ENCODE measurements at places on chromosomes 12 and 14.
A peak's percentile ranks its signal among the peaks of the same experiment; 100 is the strongest.

- DNase-seq, result no peak
Measured at GRCh38 chr12:26555139-26555538, 277.9 kb downstream of the ITPR2 start.

- peak; percentile 71 for DNase-seq
Measured at GRCh38 chr12:55019784-55020183, at the start of gene NEUROD4. NEUROD4 (plus strand) TSS chr12:55019974; CDS start chr12:55026440, 6,466 bp downstream.

DNA sequence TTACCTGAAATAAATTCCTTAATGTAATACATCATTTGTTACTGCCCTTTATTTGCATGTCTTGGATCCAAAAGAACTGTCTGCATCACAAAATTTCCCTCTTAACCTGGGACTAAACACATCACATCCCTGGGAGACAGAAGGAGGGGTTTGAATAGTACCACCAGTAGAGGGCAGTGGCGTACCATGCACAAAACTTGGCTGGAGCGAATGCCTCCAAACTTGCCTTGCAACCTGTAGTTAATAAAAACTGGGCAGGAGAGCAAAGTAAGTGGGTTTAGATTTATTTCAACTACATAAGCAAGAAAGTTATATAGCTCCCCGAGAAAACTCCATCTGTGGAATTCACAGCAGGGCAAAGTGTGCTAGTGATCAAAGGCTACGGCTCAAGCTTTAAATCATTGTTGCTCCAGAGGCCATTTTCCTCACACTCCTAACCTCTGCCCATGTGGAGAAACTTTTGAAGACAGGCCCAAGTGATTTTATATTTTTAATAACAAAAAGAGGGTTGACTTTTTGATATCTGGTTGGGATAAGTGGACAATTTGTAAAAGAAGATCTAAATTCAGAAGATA, 1176.7 kb upstream of the SEL1L start:
- peak; percentile 49 for DNase-seq

DNA sequence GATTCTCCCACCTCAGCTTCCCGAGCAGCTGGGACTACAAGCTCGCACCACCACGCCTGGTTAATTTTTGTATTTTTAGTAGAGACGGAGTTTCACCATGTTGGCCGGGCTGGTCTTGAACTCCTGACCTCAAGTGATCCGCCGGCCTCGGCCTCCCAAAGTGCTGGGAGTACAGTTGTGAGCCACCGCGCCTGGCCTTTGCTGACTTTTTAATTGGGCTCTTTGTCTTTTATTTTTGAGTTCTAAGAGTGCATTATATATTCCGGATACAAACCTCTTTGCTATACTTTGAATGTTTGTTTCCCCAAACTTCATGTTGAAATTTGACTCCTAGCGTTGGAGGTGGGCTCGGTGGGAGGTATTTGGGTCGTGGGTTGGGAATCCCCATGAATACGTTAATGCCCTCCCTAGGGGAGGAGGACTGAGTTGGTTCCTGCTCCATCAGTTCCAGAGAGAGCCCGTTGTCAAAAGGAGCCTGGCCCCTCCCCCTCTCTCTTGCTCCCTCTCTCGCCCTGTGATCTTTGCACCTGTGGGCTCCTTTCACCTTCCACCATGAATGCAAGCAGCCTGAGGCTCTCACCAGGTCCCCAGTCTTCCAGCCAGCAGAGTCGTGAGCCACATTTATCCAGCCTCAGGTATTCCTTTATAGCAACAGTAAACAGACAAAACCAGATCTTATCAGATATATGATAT, 103.2 kb upstream of the EVL start:
- no peak for DNase-seq

GRCh38 chr14:61836184-61836583, 74.0 kb downstream of the SNAPC1 start:
- DNase-seq, result no peak

GRCh38 chr12:103028881-103029639, 71.6 kb downstream of the ASCL1 start:
- no peak for DNase-seq

DNA sequence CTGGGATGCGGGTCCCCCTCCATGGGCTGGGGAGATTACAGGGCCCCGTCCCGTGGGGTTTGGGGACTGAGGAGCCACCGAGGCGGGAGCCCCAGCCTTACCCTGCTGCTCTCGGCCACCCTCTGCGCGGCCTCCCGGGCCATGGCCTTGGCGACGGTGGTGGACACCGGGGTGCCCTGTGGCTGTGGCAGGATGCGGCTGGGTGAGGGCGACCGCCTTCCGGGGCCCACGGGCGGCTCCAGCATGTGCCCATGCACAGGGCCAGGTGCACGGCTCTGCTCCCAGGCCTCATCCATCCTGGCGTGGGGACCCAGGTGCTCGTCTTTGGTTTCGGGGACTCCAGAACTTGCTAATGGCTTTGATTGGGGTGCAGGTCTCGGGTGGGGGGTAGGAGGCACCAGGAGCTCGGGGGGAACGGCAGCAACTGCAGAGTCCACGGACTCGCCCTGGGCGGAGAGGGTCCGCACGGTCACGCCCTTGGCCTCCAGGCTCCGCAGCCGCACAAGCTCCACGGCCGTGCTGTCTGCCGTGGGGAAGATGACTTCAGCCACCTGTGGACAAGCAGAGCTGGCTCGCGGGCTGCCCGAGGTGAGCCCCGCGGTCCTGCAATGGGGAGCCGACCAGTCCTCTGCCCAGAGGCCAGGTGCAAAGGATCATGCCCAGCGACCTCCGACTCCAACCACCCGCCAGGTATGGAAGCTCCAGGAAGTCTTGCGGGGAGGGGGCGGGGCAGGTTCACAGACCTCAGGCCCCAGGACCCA, 99.2 kb downstream of the PIWIL1 start:
- DNase-seq, result no peak

- peak; percentile 94 for DNase-seq
Measured at GRCh38 chr14:103057372-103058163, at the start of gene CDC42BPB. CDC42BPB (minus strand) TSS chr14:103057549; CDS start chr14:103057173, 376 bp downstream.

DNA sequence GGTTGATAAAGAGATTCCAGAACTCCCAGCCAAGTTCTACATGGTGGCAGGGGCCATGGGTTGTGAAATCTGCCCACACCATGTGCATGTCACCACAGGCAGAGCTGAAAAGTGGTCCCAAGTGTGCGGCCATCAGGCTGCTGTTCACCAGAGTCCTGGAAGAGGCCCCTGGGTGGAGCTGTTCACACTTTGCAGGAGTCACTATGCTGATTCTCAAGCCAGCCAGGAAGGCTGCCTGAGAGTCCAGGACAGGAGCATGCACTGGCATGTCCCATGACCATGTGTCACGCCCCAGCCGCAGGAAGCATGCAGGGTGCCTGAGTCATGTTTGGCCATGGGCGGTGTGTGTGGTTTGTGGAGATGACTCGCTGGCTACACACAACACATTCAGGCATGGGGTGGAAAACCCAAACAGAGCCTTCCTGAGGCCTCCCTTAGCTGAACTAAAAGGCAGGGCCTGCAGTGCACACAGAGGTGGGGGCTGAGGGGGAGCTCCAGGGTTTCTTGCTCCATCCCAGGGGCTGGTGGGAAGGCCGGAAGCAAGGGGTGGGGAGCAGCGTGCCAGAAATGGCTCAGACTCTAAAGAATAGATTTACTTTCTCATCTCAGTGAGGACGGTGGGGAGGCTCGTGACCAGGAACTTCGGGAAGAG, 19.4 kb downstream of the ABCB9 start:
- peak; percentile 34 for DNase-seq

DNA sequence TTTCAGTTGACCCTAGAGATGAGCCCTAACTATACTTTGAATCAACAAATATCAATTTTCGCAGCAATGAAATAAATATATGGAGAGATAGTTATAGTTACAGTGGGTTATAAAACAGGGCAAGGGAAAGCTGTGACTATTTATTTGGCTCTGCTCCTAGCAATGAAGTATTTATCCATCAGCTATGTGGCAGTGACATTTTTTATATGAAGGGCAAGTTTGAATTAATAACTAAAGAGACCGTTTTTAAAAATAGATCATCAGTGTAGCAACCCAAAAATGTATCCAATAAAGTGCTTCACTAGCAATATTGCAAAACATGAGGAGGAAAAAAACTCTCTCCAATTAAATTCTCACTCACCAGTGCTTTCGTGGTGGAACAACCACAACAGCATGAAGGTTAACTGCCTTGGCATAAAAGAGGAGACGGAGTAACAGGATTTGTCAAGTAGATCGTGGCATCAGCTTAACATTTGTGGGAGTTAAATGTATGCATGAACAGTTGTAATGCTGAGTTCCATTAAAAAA, 58.1 kb upstream of the NUDT4 start:
- DNase-seq, result no peak

DNA sequence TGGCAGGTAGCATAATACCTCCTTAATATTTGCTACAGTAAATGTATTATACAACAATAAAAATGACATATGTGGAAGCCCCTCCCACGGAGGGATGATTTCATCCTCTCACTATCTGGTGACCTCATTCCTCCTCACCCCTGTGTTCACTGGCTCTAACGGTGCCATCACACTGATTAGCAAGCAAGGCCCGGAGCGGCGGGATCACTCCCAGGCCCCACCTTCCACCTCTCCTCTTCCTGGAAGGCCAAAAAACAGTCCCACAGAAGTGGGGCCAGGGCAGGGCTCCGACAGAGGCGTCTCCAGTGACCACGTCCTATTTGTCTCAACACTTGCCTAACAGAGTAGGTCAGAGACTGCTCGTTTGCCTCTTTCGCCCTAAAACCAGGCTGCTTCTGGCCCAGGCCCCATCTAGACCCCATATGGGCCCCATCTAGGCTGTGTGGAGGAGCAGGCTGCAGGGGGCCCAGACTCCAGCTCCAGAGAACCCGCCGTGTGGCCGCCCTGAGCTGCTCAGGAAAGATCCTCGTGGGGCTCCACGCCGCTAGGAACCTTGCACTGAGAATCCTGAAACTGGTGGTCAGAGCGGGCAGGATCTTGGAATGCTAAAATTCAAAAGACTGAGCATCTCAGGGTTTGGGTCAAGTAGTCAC, 3.7 kb downstream of the SELPLG start:
- DNase-seq, result peak; percentile 36

- DNase-seq, result no peak
Measured at GRCh38 chr12:105672121-105672975, 341.9 kb downstream of the C12orf75 start.

DNA sequence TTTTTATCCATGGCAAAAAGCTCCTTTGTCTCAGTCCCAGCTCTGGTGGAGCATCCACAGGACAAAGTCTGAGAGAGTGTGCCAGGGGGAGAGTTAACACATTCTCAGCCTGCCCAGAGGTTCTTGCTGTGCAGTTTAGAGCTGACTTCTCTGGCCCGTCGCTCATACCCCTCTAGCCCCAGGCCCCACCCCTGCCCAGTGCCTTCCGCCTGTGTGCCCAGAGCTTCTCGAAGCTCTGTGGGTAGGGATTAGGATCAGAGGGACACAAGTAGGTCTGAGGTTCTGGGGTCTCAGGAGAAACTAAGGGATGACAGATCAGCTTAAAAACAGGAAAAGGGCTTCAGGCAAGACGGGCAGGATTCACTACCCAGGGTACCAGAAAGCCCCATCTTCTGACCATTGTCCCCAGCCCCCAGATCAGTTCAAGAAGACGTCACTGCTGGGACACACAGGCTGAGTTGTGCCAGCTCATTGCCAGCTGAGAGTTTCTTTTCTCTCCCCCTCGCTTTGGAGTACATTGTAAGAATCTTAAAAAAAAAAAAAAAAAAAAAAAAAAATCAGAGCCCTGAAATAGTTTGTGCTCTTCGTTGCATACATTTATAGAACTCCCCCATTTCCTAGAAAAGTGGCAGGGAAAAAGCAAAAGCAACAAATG, 127.0 kb downstream of the GCH1 start:
- DNase-seq, result no peak

GRCh38 chr14:91149462-91149861, 35.6 kb downstream of the DGLUCY start:
- no peak for DNase-seq

DNA sequence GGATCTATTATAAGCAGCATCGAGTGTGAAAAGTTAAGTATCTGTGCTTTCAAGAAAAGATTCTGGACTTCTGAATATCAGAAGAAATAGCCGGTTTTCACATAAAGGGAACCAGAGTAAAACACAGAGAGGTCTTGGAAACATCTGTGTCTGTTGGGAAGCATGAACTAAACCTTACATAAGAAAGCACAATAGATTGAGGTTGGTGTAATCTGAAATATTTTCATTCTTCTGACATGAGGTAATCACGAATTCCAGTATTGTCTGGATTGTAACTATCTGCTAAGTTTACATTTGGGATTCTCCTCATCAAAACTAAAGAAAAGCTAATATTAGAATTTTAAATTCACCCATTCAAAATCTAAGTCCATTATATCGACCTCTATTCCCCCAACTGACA, 161.3 kb downstream of the CPNE8 start:
- DNase-seq, result no peak

DNA sequence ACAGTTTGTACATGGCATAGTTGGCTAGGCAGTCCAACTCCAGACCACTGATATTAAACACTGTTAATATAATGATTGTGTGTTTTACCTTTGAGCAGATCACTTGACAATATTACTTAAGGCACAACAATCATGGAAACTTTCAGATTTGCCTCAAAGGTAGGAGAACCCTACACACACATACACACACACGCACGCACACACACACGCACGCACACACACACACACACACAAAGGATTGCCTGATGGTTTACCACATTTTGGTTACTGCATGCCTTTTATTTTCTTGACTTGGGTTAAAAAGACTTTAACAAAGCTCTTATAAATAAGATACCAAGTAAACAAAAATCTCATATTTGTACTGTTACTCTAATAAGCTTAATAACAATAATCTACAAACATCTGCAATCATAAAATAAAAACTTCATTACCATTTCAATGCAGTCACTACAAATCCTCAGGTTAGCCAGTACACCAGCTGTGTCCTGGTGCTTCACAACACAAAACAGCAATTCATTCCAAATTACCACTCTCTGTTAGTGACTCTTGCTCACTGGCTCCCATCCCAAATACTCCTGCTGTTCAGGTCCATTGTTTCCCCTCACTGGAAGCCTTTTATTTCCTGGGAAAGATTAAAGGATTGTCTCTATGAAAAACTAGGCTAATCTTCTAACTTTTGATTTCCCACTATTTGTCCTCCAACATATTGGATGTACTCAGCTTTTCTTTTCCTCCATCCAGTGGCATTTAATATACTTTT, 175.2 kb upstream of the ATP2B1 start:
- no peak for DNase-seq

DNA sequence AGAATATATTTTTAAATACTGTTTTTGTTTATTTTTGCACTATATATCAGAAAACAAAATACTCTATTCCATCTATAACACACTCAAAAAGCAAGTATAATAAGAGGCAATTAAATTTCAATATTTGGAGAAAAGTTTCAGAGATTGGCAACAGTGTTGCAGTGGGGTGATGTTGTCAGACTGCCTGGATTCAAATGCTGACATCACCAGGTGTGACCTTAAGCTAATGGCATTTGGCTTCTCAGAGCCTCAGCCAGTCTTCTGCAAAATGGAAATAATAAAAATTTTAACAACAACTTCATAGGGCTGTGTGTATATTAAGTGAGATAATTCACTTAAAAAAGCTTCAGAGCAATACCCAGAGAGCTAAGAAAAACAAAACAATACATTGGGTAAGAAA, 74.7 kb downstream of the TMTC1 start:
- DNase-seq, result no peak

GRCh38 chr14:23661542-23661941, 25.4 kb downstream of the DHRS2 start:
- no peak for DNase-seq

GRCh38 chr14:88181072-88181471, 142.0 kb downstream of the KCNK10 start:
- DNase-seq, result no peak

GRCh38 chr12:55715169-55715764, 579 bp upstream of the BLOC1S1 start:
- no peak for DNase-seq
